ENCODE measurements at places on chromosomes 7 and 10.

GRCh38 chr10:31838065-31838464, 90.6 kb downstream of the ARHGAP12 start:
- no peak for DNase-seq

DNA sequence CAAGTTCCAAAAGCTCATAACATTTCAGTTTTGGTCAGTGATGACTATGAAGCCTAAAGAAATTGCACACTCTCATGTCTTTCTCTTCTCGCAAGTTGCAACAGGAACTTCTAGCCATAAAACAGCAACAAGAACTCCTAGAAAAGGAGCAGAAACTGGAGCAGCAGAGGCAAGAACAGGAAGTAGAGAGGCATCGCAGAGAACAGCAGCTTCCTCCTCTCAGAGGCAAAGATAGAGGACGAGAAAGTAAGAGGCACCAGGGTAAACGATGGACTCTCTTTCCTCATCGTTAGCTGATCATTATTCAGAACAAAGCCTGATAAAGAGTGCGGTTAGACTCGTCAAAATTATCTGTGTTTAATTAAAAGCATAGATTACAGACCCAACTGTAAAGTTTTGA, 94.7 kb downstream of the HDAC9 start:
- no peak for DNase-seq

DNA sequence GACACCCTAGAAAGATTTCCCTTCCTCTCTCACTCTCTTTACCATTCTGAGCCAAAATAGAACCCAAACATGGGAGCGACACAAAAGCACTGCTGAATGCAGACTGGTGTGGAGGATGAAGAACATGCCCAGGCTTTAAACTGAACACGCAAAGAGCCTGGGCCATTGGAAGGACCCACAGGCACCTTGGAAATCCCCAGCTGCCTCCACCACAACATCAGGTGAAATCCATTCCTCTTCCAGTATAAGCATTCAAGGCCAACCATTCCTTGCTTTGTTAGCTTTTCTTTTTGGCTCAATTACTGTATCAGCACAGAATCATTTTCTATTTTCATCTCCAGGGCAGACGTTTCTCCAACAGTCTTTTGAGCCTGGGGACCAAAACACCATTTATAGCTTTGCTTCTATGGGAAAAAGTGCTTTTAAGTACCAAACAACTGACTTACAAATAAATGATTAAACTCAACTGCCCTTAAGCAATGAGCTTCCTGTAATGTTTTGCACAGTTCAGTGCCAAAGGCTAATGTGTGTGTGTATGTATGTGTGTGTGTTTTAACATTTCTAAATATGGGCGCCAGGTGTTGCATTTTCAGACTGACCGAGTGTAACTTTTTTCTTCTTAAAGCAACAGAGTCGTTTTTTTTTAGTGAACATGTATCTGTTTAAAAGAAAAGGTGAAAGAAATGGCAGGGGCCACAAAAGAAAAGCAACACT, 16.2 kb upstream of the BLNK start:
- DNase-seq: peak; percentile 10

DNA sequence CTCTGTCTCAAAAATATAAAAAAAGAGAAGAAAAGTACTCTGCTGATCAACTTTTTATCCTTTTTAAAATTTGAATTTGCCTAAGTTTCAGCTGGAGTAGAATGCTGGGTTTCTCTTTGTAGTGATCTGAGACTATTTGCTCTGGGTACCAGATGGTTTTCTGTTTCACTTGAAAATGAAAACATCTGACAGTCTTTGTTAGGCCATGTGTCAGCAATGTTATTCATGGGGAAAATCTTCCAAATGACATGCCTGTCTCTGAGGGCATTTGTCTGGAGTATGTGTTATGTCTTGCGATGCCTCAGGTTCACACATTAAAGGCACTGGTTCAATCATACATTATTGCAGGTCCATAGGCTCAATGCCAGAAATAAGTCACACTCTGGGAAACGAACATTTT, 175.3 kb upstream of the TMEM229A start:
- no peak for DNase-seq

GRCh38 chr7:11120068-11120664, 146.5 kb downstream of the PHF14 start:
- DNase-seq: no peak

- DNase-seq: no peak
These were observed 32.9 kb upstream of the PHYHIPL start for GRCh38 chr10:59143544-59143943.

- no peak for DNase-seq
These were observed 28.5 kb upstream of the LOXL4 start for GRCh38 chr10:98296524-98296923.

DNA sequence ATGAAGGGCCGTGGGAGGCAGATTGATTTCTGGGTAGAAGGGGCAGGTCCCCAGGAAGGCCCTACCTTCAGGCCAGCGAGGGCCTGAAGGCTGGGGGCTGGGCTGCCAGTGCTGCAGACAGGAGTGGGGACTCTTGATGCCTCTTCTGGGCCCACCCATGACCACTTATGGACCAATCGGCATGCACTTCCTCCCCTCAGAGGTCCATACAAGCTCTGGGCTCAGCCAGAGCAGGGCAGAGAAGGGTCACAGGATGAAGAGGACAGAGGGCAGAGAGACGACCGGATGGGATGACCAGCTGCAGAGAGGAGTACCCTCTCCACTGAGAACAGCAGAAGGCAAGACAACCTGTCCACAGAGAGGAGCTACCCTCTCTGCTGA, 120.1 kb downstream of the DYNC2I1 start:
- no peak for DNase-seq

- no peak for DNase-seq
These were observed 11.4 kb upstream of the PTER start for GRCh38 chr10:16425449-16425848.

DNA sequence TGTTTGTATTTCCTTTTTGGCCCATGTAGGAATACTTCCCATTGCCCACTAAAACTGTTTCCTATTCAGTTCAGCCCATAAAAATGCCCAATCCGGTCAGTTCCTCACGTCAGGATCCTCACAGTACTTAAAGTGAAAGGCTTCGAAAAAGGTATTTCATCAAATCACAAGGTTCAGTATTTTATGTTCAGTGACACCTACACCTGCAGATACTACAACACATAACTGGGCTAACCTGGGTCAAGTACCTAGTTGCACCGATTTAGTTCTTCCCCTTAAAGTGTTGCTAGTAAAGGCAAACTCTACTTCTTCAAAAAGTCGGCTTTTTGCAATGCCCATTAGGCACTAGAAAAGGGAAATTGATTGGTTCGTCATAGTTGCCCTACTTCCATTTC, 1.1 kb downstream of the SNX13 start:
- no peak for DNase-seq

GRCh38 chr7:106075937-106076336, 36.2 kb downstream of the SYPL1 start:
- no peak for DNase-seq
